ENCODE measurements at places on chromosomes 4 and X.

DNA sequence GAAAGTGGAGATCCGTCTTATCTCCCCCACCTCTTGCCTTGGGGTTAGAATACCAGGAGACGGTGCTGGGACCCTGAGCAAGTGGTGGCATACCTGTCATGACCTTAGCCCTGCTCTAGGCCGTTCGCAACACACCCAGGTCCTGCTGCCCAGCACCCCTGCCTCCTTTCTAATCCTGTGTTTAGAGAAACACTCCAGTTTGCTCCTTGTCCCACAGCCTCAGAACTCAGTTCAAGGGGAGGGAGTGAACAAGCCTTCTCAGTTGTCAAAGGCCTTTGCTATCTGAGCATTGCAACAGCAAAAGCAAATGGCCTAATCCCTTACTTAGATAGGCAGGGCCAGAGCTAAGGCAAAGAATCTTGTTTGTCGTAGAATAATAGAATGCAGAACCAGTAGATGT is 67.9 kb downstream of the CHRNA9 start:
- DNase-seq: no peak

DNA sequence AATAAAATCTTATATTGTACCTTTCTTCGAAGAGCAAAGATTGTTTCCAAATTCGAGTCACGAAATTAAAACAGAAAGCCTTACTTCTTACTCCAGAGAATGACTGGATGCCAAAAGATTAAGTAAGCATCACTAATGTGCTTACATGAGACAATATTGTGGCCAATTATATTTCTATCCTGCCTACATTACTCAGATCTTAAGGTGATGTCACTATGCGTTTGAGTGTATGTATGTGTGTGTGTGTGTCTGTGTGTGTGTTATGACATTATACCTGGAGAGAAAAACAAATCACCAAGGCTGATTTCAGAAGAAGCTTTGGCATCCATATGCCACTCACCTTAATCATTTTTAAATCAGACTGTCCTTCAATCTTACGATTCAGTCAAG is 556.3 kb downstream of the PPARGC1A start:
- peak; percentile 96 for DNase-seq

- DNase-seq: no peak
Observed at GRCh38 chr4:85527815-85528214, 52.9 kb downstream of the ARHGAP24 start.

- DNase-seq: peak; percentile 77
Observed at GRCh38 chr4:38131371-38132091, 171.3 kb downstream of the PTTG2 start.

- no peak for DNase-seq
Observed at GRCh38 chrX:11419102-11419501, 125.9 kb downstream of the AMELX start.

DNA sequence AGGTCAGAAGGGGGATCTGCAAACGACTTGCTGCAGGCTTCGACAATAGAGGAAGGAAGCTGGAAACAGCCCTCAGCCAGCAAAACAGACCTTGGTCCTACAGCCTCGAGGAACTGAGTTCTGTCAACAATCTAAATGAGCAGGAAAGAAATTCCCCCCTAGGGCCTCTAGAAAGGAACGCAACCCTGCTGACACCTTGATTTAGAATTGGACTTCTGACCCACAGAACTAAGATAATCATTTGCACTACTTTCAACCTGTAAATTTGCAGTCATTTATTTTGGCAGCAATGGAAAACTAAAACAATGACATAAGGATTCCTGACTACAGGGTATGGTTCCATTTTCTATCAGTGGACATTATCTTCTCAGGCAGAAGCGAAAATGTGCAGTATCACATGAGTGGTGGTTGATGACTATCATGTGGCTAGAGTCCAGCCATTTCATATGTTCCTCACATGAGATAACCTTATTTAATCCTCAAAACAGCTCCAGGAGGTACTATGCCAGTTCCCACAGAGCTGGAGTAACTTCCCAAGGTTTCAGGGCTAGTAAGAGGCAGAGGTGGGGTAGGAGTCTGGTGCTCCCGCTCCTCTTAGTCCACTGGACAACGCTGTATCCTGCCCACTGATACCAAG is 61.6 kb downstream of the SAT1 start:
- peak; percentile 21 for DNase-seq
